GM13976 (cell line): ENCODE measurements at places on chromosomes 1 and 21.

DNA sequence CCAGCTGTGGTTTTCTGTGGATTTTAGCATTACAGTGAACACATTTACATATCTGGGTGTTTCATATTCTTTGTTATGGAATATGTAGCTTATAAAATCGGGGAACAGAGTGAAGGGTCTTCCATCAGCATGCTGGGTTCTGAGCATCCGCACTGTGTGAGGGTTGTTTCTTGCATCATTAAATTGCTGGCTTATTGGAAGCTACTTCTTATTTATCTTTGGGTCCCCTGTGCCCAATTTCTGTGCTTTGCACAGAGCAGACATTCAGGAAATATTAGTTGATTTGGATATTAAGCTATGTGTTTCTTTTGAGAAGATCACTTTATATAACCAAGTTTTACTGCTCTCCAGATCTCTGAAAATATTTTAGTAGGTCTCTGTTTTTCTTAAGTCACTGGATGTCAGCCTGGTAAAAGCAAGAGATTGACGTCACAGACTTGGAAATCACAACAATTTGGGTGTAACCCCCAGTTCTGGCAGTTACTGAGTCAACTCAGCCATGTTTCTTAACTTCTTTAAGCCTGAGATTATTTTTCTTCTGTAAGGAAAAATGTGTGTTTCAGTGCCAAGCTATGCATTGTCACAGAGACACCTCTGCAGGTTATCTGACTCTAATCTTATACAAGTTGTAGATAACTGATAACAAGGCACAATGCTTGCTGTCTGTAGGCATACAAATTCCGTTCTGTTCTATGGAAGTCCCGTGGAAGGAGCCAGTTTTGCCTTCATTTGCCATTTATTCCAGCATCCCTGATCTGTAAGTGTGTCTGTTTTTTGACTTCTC is 258.3 kb upstream of the KAZN start:
- no peak for DNase-seq

DNA sequence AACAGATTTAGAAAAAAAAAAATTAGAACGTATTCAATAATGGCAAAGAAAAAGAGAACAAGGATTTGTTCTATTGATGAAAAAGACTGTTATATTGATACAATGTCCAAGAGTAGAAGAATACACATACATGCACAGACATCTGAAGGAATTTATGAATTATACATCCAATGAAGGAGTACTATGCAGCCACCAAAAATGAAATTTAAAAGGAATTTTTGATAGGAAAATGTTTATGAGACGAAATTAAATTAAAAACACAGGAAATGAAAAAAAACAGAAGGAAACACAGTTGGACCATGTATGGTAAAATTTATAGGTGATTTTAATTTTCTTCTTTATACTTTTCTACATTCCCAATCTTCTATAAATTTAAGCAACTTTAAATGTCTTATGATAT is 110.3 kb downstream of the LTN1 start:
- DNase-seq = no peak

DNA sequence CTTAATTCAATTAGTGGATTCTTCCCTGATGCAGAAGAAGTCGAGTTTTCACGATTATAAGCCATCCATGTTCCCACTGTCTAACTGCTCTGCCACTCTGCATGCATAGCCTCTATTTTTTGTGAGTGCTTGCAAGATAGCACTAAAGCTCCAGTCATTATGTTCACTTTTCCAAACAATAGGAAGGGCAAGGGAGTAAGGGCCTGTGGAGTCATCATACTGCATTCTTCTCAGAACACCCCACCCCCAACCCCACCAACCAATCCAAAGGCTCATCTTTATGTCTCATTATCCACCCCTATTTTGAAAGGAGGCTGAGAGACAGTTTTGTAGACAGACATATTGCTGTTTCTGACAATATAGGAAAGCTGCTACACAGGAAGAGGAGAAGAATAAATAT is 471.7 kb upstream of the ADGRL2 start:
- no peak for DNase-seq

DNA sequence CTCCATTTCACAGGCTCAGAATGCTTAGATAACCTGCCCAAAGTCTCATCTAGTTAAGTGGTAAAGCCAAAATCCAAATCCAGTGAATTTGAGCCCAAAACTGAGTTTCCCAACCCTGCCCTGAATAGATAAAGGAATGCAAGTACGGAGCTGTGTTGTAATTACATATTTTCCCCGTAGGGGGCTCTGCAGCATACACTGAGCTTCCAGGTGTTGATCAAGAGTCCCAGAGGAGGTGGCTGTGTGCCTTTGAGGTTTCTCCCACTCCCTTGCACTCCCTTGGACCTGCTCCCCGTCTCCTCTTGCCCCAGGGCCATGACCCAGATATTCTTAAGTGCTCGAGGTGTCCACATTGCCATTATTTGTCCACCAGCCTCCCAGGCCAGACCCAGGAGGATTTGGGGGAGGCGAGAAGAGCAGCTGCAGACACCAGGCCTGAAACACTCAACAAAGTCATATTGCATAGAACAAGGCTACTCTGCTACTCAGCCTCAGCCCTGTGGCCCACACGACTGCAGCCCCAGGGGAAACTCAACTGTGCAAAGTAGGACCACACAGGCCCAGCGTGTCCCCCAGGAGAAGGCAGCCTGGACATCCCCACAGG is 18.4 kb upstream of the LY9 start:
- DNase-seq = peak; percentile 52

DNA sequence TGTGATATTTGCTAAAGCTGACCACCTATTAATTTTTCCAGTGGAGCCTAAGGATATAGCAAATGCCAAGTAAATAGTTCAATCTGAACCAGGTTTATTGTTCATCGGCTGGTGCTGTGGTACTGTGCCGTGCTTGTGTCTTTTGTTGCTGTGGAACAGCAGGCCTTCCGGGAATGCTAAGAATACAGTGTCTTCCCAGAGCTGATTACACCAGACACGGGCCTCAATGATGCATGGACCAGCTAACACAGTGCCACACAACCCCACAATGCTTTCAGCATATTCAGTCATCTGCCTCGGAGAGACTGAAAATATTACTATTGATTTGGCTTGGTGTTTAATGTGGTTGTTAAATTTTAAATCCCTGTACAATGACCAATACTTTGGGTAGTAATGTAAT is 415.4 kb downstream of the PTBP2 start:
- DNase-seq = no peak

DNA sequence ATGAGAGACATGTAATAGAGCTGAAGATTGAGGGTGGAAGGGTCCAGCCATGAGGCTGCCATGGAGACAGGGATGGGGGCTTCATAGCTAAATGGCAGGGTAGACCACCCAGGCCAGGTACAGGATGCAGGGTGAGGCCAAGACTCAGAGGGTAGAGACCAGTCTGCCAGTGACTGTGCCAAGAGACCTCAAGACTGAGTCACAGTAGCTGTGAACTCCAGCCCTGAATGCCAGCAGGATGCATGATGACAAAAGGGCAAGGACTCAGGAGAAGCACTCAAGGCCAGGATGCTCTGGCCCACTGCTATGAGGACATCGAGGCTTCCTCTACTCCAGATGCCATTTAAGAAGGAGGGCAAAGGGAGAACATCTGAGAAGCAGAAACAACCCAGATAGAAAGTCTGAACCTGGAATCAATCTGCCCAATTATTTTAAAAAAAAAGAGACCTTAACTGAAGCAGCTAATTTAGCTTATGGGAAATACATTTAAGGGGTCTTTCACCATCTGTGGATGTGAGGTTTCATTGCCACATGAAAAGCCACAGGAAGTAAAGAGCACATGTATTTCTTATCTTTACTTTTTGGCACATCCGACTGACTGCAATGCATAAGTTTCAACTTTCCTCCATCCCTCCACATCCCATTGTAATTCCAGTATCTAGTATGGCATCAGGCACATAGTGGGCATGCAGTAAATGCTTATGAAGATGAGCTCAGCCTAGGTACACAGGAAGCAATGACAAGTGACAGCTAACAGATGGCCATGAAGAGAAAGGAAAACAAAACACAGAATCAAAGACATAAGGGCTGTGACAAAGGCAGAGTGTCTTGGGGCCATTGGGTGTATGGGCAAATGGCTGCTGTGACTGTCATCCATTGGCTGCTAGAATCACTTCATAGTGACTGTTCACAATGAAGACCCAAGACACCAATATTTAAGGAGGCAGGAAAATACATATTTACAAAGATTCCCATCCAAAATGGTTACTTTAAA is 40.2 kb downstream of the SUSD4 start:
- DNase-seq = no peak

GRCh38 chr1:215471463-215471862 is 95.6 kb upstream of the KCTD3 start:
- no peak for DNase-seq

GRCh38 chr1:96660503-96660902 is 61.1 kb upstream of the PTBP2 start:
- no peak for DNase-seq

GRCh38 chr1:19462781-19463503 is 22.4 kb downstream of the CAPZB start:
- peak; percentile 55 for DNase-seq

GRCh38 chr1:175269151-175269550 is 76.6 kb upstream of the KIAA0040 start:
- DNase-seq = no peak

DNA sequence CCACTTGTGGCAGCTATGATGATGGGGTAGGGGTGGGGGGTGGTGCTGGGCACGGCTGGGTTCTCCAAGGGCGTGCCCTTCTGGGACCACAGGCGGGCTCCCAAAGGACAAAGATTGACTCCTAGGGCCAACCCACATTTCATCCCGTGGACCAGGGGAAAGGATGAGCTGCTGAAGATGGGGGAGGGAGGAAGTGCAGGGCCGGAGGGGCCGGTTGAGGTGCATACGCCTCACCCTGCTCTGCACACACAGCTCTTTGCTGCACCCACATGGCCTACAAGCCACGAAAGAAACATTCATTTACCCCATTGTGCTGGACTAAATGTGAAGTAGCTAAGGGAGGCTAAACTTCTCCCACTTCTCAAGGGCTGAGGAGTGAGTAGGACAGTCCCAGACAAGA is 34.2 kb upstream of the GNPAT start:
- no peak for DNase-seq

GRCh38 chr21:16969636-16970035 is 543.2 kb upstream of the CXADR start:
- no peak for DNase-seq

DNA sequence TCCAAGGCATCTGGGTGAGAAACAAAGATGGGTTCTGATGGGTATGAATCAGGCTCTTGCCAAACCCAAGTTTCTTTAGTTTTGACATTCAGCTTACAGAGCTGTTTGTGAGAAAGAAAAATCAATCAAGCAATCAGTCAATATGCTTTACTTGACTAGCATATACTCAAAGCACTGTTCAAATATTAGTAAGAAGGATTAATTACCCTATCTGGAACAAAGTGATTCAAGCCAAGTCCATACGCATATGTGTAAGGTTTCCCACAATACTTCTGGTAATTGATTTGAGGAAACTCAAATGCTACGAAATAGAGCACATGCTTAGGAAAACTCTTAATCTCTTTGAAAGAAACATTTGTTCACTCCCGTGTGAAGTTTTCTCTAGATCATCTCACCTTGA is 18.7 kb downstream of the RPE65 start:
- no peak for DNase-seq

DNA sequence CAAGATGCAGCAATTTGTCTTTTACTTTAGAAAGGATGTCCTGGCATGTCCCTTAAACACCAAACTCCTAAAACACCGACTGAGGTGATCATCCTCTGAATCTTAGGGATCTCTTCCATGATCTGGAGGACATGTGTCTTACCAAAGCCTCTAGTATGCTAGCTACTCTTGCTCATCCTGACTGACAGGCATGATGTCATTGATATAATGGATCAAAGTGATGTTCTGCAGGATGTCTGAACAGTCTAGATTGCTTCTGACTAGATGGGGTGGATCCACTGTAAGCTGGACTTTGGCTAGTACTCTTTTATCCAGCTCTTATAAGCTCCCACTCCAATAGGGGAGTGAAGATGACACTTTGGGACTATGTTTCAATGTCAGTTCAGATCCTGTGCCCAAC is 11.3 kb upstream of the CGN start:
- DNase-seq = no peak

DNA sequence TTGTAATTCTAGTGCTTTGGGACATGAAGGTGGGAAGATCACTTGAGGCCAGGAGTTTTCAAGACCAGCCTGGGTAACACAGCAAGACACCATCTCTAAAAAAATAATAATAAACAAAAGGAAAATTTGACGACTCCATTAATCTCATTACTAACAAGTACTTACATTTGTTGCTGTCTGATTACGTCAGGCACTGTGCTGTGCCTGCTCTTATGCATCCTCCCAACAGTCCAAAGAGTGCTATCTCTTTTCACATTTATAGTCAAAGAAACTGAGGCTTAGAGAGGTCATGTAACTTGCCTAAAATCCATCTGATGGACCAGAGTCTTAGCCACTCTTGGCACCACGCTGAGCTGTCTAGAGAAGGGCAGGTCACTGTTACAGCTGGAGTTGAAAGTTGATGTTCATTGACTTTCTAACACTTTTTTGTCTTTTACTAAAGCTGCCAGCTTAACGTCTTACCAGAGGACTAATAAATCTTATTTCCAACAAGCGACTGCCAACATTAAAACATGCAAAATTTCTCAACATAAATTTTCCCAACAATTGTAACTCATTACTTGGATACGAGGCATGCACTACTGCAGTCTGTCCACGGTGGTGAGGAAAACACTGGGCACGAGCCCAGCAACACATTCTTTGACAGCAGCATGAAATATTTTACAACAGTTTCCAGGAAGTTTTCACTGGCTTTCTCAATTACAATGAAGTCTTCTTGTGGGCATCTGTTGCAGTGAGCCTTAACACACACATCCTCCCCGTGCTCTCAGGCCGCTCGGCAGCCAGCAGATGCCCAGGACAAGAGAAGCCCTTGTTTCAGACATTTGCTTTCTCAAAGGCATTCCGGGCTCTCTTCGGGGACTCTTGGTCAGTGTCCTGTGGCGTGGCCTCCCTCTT is 262.9 kb upstream of the PROX1 start:
- no peak for DNase-seq

GRCh38 chr1:44208226-44208625 is 5.0 kb upstream of the DMAP1 start:
- DNase-seq = no peak

DNA sequence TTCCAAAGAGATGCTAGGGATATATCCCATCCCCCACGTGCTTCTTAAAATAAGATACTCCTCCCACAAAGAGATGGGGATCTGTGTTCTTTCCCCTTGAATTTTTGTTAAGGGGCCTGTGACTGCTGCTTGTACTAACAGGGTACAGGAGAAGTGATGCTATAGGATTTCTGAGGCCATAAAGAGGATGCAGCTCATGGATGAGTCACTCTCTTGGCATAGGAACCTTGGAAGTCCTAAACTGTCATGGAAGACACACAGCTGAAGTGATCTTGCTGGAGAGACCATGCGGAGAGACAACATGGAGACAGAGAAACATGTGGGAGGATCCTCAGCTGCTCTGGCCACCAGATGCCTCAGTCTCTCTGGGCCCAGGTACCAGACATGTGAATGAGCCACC is 157.2 kb downstream of the S1PR1 start:
- no peak for DNase-seq

- no peak for DNase-seq
Observed at GRCh38 chr1:17441265-17441992, 2.0 kb upstream of the RCC2 start.
